Cortex of kidney (tissue), 1 donor: ENCODE measurements at places on chromosomes 5 and 9.

- no peak for DNase-seq
Measured at GRCh38 chr9:126479515-126479914, 134.2 kb upstream of the LMX1B start.

- DNase-seq: no peak
Measured at GRCh38 chr5:141681695-141682641, at the start of gene ARAP3. Gene ARAP3 (minus strand): TSS chr5:141682230. CDS start chr5:141680486, 1,744 bp downstream.

DNA sequence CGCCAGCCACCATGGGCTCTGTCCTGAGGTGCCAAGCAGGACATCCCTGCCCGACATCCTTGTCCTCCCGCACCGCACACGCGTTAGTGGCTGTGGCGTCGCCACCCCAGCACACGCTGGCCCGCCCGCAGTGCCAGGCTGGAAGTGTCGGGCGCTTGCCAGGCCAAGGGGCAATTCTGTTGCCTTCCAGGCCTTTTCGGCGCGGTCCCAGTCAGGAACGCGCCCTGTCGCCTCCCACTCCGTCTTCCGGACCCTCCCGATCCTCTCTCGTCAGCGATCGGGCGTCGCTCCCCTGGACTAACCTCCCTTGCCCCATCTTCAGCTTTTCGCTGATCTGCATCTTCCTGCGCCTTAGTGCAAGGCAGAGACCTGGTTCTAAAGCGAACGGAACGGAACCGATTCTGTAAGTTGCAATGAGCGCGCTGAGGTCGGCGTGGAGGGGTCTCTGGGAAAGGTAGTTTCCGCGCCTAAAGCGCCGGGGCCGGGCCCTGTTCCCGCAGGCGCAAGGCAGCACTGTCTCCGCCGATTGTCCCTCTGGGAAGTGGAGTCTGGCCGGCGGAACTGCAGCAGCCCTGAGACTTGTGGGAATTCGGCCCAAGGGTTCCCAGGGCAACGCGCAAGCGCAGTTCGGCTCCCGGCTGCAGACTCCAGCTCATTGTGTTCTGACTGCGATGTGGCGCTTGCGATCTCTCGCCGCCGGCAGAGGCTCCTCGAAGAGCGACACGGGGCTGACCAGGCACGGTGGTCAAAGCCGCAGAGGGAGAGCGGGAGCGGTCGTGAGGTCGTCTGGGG is at the start of gene ZNF454:
TSS of gene ZNF454 (plus strand) at position 630 of the 792 bp plus-strand sequence. CDS start 1,594 bp downstream, outside the sequence.
- DNase-seq: no peak

GRCh38 chr5:40360685-40361084 is 319.0 kb upstream of the PTGER4 start:
- DNase-seq: no peak

DNA sequence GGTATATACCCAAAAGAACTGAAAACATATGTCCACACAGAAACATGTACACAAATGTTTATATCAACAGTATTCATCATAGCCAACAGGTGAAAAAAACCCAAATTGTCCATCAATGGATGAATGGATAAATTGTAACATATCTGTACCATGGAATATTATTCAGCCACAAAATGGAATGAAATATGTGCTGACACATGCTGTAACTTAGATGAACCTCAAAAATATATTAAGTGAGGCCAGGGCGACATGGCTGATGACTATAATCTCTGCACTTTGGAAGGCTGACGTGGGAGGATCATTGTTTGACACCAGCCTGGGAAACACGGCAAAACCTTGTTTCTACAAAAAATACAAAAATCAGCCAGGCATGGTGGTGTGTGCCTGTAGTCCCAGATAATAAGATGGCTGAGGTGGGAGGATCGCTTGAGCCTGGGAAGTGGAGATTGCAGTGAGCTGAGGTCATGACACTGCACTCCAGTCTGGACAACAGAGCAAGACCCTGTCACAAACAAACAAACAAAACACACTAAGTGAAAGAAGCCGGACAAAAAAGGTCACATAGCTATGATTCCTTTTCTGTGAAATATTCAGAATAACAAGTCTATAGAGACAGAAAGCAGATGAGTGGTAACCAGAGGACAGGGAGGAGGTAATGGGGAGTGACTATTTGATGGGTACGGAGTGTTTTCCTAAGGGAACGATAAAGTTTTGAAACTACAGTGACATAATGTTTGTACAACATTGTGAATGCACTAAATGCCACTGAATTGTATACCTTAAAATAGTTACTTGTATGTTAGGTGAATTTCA is 11.4 kb downstream of the KYAT1 start:
- DNase-seq: no peak

DNA sequence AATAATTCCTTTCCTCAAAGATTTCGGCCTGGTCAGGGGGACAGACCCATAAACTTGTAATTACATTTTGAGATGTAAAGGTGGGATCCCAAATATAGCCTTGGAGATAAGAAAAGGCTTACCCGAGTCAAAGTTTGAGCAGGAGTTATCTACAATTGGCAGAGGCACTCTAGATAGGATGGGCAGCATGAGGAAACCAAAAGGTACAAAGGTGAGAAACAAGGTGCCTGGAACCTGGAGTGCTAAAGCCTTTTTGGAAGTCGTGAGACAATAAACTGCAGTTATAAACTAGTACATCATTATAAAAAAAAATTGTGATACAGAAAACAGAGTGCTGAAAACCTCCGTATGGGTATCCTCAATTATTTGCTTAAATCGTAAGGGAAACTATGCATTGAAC is 212.4 kb downstream of the EFNA5 start:
- DNase-seq: no peak

- DNase-seq: no peak
Measured at GRCh38 chr5:93993161-93993560, 251.8 kb upstream of the POU5F2 start.

GRCh38 chr5:151810897-151811296 is 39.1 kb downstream of the G3BP1 start:
- DNase-seq: no peak

- no peak for DNase-seq
Measured at GRCh38 chr5:144177548-144177947, 6.9 kb downstream of the KCTD16 start.

DNA sequence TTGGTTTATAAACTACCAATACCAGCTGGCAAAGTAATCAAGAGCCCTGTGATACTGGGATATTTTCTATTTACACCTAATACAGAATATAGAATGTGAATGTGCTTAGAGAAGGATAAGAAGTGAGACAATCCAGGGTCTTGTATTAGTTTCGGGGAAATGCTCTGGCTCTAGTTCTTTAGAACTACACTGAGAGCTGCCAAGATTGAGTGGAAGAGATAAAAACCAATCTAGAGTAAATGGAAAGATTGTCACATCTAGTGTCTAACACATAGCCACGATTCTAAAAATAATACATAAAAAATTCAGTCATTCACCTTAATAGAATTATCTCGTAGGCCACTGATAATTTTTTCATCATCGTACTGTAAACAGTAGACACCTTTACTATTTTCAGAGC is 105.5 kb downstream of the SMIM23 start:
- DNase-seq: no peak

DNA sequence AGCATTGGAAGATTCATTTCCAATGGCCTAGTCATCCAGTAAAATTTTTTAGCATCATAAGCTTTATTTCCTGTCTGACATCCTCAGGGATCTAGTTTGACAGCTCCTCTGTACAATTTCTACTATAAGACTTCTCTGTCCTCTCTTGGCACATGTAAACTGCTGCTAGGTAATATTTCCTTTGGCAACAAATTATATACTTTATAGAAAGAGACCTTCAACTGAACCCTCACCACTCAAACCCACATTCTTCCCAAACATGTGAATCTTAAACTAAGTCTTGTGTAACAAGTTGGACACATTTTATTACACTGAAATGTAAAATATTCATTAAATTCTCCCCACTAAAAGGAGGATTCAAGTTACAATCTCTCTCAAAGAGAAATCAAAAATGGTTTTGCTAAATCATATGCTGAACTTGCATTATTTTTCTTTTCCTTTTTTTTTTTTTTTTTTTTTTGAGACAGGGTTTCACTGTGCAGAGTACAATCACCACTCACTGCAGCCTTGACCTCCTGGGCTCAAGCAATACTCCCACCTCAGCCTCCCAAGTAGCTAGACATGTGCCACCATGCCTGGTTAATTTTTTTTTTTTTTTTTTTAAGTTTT is 36.9 kb downstream of the SCAI start:
- DNase-seq: no peak

GRCh38 chr9:106069241-106069640 is 374.9 kb downstream of the TMEM38B start:
- no peak for DNase-seq

- DNase-seq: no peak
Measured at GRCh38 chr5:141211-141610, 49.2 kb downstream of the PLEKHG4B start.

DNA sequence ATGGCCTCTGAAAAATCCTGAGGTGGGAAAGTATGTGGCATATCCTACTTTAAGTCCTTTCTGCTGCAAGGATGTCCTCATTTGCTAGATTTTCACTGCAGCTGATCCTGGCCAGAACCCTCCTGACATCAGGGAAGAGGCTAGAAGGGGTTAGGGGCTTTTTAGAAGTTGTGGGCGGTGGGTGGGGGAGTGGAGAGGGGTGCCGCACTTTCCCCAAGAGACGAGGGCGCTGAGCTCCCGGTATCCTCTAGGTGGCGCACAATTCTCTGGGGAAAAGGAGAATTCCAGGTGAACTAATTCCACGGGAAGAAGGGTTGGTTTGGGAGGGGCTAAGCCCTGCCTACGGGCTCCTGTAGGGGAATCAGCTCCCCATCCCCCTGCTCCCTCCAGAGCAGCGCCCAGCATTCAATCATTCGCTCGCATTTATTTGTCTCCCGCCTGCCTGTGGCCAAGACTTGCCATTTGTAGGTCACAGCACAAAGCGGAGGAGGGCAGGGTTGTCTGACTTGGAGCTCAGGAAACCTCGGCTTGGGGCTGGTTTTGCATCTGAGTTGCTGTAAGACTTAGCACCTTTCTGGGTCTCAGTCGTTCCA is 42.9 kb upstream of the HAND1 start:
- no peak for DNase-seq

- DNase-seq: no peak
Measured at GRCh38 chr9:99013550-99013949, 69.8 kb downstream of the COL15A1 start.

DNA sequence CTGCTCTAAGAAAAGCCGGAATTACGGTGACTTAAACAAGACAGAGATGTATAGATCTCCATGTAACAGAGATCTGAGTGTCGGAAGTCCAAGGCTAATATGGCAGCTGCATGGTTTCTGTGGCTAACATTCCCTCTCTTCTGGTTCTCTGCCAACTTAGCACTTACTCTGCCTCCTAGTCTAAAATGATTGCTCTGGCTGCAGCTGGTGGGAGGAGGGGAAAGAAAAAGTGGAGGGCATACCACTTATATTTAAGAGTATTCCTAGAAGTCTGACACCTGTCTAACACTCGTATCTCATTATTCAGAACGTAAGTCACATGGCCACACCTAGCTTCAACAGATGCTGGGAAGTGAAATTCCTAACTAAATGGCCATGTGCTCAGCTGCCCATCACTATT is 551.5 kb upstream of the TLE4 start:
- no peak for DNase-seq

DNA sequence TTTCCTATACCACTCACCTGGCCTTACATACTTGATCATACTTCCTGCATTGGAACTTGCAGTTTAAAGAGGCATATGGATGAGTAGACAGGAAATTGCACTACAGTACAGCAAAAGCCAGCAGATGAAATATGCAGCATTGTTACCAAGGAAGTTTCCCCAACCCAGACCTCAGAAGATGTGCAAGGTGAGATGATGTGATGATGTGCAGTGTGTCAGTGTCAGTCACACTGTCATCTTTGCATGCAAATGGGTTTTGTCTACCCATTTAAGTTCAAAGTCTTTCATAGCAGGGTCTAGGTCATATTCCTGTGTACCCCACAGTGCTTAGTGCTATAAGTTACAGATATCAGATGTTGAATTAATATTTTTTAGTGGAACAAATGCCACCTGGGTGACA is 89.3 kb upstream of the CER1 start:
- no peak for DNase-seq

GRCh38 chr5:107531308-107531707 is 139.4 kb downstream of the EFNA5 start:
- DNase-seq: no peak

GRCh38 chr9:101479338-101480030 is 43.9 kb upstream of the ALDOB start:
- DNase-seq: no peak

DNA sequence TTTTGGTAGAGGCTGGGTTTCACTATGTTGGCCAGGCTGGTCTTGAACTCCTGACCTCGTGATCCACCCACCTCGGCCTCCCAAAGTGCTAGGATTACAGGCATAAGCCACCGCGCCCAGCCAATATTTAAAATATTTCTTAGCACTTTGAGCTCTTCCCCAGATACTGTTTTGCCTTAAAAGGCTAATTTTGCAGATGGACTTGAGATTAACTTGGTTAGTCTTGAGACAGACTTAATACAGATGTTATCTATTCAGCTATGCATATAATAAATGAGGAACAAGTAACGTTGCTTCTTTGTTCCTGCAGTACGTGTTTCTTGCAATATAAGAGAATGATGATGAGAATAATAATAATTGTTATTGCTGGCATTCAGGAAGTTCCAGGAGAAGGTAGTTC is 56.3 kb downstream of the PCSK5 start:
- no peak for DNase-seq

DNA sequence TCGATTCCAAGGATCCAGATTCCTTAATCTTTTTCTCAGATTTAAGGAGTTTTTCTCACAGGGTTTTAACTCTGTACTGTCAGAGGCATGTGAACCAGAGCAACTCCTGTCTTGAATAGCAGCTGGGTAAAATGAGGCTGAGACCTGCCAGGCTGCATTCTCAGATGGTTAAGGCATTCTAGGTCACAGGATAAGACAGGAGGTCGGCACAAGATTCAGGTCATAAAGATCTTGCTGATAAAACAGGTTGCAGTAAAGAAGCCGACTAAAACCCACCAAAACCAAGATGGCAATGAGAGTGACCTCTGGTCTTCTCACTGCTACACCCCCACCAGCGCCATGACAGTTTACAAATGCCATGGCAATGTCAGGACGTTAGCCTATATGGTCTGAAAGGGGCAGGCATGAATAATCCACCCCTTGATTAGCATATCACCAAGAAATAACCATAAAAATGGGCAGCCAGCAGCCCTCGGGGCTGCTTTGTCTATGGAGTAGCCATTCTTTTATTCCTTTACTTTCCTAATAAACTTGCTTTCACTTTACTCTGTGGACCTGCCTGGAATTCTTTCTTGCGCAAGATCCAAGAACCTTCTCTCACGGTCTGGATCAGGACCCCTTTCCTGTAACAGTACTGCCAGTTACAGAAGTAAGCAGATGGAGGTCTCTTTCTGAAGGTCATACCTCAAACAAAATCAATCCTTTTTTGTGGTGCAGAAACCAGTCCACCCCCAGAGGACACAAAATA is 87.1 kb downstream of the SLC38A9 start:
- DNase-seq: no peak

DNA sequence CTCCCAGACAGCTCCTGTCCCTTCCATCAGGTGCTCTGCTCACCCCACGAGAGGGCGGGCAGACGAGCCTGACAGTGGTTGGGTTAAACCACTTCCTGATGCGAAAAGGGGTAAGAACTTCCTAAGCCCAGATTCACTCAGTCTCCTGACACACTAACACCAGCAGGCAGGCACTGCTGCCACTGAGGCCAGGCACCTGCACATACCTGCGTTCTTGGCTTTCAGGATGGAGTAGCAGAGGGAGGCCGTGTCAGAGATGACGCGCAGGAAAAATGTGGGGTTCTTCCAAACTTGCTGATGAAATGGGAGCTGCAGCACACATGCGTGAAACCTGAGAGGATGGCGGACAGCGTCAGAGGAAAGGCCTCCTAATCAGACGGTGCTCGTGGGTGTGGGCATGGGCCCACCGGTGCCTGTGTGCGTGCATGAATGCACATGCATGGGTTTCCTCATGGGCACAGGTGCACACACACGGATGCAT is 29.9 kb downstream of the SLC6A18 start:
- no peak for DNase-seq
